ENCODE measurements at places on chromosomes 6 and 20.

GRCh38 chr20:30815577-30816181 is 441.8 kb upstream of the DEFB115 start:
- DNase-seq = no peak

DNA sequence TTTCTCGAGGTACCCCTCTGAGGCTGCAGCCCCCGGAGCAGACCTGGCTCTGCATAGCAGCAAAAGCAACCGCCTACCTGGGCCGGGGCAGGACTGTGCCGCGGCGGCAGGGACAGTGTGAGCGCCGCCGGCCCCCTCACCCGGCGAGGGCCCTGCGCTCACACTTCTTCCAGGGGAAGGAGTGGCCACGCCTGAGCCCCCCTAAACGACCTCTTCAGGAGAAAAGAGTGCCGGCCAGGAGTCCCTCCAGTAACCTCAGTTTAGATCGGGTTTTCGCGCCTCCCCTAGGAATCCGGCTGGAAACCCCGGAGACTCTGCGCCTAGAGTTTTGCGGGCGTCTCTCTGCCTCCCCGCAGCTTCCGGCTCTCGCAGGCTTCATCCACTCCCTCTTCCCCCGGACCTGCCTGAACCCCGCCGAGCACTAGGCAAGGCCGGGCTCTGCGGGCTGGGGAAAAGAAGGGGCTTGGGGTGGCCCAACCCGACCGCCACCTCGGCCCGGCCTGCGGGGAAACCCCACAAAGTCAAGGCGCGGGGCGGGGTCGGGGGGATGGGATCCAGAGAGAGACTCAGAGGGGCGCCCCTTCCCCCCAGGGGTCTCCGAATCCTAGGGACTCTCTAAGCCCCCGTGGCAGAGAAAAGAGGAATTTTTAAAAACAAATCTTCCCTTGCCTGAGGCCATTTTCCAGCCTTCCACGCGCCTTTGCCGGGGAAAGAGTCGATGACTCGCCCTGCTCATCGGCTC is 558 bp downstream of the LINC00237 start:
- DNase-seq = no peak

GRCh38 chr20:57797401-57797800 is 87.6 kb upstream of the PMEPA1 start:
- DNase-seq = no peak

DNA sequence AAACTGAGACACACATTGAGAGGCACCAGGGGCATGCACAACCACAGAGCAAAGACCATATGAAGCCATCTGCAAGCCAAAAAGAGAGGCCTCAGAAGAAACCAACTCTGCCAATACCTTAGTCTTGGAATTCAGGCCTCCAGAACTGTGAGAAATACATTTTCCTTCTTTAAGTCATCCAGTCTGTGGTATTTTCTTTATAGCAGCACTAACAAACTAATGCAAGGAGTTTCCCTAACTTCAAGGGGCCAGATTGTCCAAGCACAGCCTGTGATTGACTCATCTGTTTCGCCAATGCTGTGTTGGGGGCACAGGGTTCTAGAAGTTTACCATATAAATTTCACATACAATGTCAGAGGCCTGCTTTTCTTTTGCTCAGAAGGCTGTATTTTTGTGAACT is 364.6 kb downstream of the GJA1 start:
- no peak for DNase-seq

- no peak for DNase-seq
Measured at GRCh38 chr6:16854986-16855385, 93.7 kb upstream of the ATXN1 start.

DNA sequence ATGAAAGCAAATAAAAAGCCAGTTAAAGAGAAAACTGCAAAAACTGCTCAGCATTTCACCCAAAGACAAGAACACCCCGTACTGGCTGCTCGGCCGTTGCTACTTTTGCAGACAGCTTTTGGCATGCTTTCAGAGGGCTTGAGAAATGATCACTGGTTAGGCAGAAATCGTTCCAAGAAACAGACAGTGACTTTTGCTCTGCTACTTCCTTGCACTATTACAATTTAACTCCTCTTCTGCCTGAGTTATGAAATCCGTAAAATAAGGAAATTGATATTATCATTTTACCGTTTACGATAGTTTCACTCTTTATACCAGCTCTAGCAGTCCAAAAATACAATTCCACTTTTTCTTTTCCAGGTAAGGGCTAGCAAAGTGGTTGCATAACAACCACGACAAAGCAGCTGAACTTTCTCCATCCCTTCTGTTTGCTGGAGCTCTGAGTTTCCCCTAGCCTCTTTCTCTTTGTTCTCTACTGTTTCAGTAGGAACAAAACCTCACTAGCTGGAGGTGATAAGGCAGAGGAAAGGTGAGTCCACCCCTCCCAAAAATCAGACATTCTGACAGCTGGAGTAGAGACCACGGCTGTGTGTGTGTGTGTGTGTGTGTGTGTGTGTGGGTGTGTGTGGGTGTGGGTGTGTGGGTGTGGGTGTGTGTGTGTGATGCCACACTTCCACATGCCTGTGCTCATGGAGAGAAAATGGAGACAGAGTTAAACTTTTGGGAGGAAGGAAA is 191.8 kb upstream of the RREB1 start:
- no peak for DNase-seq

GRCh38 chr20:22055981-22056380 is 350.5 kb downstream of the PAX1 start:
- no peak for DNase-seq

GRCh38 chr6:128114164-128114563 is 213.3 kb upstream of the THEMIS start:
- no peak for DNase-seq

DNA sequence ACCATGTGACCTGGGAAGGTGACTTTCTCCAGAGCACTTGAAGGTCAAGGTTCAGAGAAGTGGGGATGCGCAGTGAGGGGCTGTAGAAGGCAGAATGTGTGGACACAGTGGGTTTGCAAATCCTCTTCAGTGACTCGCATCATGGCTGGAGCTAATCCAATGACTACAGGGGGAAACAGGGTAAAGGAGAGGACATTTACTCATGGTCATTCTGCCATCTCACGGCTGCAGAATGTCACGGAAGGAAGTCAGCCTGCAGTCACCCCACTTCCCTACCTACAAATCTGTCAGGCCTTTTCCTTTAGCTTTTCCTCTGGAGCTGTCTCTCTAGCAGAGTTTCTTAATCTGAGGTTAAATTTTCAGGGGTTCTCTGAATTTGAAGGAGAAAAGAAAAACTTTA is 337.6 kb downstream of the CDC5L start:
- no peak for DNase-seq

GRCh38 chr6:37802810-37803209 is 16.7 kb upstream of the ZFAND3 start:
- DNase-seq = no peak

GRCh38 chr20:17538517-17539170 is 7.5 kb upstream of the BFSP1 start:
- no peak for DNase-seq

- no peak for DNase-seq
Measured at GRCh38 chr20:47368301-47368700, 11.8 kb upstream of the ZMYND8 start.

- no peak for DNase-seq
Measured at GRCh38 chr6:5761370-5761769, 245.4 kb downstream of the NRN1 start.

GRCh38 chr6:91442342-91442741 is 855.5 kb upstream of the MAP3K7 start:
- no peak for DNase-seq

DNA sequence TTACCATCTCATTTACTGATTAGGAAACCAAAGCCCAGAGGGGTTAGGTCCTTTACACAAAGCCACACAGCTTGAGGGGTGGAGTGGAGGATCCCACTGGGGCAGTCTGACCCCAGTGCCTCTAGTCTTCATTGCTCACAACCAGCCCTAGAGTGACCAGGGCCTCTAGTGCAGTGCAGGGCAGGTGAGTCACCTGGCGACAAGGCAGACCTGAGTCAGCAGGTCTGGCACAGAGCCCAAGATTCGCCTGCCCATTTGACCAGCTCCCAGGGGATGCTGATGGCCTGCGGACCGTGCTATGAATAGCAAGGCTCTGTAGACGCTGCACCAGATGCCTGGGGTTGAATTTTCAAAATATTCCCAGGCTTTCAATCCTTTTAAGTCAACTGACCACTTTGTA is 29.9 kb downstream of the CDH26 start:
- no peak for DNase-seq

DNA sequence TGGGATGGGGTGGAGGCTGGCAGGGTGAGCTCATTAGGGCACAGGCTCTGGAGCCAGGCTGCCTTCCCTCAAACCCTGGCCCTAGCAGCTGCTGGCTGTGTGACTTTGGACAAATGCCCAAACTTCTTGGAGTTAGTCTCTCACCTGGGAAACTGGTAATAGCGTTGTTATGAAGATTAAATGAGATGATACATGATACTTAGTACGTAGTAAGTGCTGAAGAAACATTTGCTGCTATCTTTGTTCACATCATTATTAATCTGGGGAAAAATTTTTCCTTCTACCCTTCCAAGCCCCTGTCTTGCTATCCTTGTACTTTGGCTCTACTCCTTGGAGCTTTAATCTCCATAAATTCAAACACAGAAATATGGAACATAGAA is 22.3 kb upstream of the PPARD start:
- DNase-seq = no peak

- DNase-seq = no peak
Measured at GRCh38 chr6:32581315-32582095, 8.1 kb downstream of the HLA-DRB1 start.

DNA sequence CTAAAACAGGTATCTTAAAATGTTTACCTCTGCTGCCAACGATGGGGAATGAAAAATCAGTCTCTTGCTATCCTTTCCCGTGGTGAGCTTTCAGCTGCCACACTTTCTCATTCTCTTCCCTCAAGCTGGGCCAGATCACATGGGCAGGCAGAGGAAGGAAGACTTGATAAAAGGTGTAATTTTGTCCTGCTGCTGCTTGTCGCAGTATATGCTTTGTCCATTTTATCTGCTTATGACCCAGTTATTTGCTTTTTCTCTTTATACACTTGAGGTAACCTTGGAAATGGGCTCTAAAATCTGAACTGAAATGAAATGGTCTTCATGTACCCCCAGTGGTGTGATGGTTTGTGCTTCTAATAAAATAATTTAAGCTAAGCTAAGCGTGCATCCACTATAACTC is 695.9 kb upstream of the FLRT3 start:
- DNase-seq = no peak

DNA sequence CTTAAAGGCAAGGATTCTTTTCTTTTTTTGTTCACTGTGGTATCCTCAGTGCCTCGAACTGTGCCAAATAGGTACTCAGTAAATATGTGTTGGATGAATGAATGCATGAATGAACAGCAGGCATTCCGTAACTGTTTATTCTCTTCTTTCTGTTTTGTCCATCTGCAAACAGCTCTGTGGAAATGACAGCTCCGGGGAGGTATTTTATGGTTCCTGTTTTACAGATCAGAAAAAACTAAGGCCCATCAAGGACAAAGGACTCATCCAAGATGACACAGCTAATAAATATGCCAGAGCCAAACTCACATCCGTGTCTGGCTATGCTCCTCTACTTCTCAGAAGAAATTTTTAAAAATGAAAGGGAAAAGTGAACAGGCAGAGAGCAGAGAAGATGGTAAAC is 21.0 kb downstream of the JPH2 start:
- DNase-seq = no peak

GRCh38 chr6:135604035-135604860 is 106.7 kb upstream of the AHI1 start:
- no peak for DNase-seq

DNA sequence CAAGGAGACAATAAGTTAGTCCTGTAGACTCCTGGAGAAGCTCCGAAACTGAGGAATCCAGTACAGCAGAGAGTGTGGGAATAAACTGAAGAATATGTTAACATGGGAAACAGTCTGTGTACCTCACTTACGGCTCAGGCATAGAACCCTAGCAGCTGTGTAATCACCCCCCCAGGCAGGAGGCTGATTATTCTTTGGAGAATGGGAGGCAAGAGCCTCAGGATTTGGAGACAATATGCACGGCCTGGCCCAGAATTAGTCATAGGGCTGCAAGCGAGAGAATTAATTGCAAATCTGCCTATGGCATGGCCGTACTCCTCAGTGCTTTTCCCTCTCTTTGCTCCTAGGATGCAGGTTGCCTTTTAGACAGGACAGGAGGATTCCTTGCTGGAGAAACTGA is 27.5 kb upstream of the FYN start:
- no peak for DNase-seq

DNA sequence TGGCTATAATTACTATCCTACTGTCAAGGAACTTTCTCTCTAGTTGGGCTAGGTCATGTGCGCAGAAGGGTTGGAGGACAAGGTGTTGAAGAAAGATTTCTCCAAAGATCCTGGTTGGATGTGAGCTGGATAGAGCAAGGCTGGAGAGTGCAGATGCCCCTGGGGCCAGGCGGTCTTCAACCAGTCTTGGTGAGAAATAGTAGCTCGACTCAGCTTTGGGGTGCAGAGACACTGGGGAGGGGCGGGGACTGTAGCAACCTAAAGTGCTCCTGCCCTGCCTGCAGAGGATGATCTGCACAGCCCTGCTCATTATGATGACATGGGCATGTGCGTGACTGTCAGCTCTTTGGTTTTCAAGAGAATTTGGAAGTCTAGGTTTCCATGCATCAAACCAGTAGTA is 35.9 kb downstream of the PHACTR3 start:
- no peak for DNase-seq

DNA sequence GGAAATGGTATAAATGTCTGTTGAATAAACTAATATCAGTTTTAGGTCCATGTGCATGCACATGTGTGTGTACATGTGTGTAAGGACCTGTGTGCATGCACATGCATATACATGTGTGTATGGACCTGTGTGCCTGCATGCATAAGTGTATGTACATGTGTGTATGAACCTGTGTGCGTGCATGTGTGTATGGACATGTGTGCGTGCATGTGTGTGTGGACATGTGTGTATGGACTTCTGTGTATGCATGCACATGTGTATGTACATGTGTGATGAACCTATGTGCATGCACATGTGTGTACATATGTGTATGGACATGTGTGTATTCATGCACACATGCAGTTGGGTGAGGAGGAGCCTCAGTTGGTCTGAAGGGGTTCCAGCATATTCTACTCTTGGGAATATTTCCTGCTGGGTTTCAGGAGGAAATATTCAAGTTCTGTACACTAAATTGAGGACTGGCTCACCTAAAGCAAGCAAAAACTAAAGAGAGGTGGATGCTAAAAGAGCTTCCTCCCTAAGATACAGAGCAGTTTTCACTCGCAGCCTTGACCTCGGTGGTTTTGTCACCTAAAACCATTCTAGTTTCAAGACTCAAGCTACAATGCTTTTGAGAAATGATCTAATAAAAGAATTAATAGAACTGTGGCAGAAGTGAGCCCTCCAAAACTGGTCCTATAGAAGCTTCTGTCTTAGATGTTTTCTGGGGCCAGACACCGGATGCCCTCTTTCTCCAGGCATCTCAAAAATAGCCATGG is 742.8 kb downstream of the MAFB start:
- DNase-seq = no peak
